ENCODE measurements at places on chromosomes 16 and 17.

GRCh38 chr16:27414788-27415431, 12.9 kb downstream of the IL21R start:
- no peak for DNase-seq

DNA sequence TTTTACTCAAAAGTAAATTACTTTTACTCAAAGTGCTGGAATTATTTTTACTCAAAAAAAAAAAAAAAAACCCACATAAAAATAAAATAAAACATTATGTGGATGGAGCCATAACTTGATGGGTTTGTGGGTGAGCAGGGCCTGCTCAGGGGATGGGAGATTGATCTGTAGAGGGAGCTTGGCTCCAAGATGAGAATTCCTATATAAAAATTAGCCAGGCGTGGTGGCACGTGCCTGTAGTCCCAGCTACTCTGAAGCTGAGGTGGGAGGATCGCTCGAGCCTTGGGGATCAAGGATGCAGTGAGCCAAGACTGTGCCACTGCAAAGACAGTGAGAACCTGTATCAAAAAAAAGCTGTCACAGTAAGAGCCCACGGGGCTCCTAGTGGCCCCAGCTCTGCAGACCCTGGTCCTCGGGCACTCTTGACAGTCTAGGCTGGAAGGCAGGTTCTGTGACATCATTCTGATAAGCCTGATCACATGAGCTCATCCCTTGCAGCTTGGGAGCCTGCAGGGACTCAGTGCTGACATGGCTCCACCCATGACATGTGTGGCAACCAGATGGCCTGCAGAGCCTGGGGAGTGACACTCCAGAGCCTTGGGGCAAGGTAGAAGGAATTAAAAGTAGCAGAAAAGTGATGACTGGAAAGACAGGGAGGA, 42.5 kb downstream of the ST3GAL2 start:
- no peak for DNase-seq

DNA sequence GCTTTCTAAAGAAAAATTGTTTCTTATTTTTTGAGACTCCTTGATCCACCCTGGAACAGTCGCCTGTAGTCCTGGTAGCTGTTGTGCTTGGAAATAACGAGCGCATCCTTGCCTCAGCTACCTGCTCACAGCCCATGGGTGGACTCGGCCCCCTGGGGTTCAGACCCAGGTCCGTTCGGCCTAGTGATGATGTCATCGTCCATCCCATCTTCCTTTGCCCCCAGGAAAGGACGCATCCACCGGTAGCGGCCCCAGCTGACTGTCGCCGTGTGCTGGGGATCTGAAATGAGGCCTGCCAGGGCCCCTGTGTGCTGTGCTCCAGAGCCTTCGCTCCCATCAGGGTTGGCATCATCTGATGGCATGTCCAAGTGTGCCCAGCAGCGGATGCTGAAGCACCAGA, 12.0 kb upstream of the CACNG1 start:
- DNase-seq: no peak

DNA sequence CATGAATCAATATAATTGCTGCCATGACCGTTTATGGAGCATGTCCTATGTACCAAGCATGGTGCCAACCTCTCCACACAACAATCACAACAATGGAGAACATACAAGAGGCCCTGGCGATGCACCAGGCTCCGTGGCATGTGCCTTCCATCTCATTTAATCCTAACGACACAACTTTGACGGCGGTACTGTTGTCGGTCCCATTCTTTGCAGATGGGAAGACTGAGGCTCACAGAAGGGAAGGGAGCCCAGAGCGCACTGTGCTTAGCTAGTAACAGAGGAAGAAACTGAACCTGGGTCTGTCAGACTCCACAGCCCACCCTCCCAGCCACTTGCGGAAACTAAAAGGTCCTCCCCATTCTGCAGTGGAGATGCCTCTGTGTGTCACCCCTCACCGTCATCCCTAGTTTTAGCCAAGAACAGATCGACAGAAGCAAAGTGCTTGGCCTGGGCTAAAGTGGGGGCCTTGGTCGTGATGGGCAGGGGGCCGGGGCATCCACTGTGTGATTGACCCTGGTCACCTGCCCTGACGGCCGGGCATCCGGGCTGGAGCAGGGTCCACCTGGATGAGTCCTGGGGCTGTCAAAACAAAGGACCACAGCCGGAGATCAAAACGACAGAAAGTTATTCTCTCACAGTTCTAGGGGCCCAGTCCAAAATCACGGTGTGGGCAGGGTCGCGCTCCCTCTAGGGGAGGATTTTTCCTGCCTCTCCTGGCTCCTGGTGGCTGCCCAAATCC, 183.9 kb downstream of the C16orf95 start:
- no peak for DNase-seq

GRCh38 chr17:81807839-81808238, 3.9 kb downstream of the GCGR start:
- no peak for DNase-seq

- no peak for DNase-seq
Measured at GRCh38 chr17:77140878-77141767, at the start of gene SEC14L1. TSS of gene SEC14L1 (plus strand) at chr17:77140969. CDS start at chr17:77143597, 2,628 bp downstream.

GRCh38 chr17:67573987-67574657, 143.6 kb upstream of the NOL11 start:
- no peak for DNase-seq

Measured in iris pigment epithelial cell (primary cell).